ENCODE measurements at places on chromosomes 6 and 20.

DNA sequence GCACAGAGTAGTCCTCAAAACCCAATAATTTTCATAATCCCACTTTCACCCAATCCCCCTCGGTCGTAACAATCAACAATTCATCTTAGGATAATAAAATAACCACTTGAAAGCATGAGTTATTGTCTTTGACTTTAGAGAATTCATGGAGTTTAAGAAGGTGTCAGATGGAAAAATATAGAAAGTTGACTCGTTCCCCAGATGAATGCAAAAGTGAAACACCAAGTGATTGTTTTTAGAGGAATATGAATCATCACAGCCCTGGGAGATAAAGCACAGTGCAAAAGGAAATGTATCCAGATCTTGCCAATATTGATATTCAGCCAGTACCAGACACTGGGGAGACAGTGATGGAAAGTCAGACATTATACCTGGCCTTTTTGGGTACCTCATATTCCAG lies 860.5 kb downstream of the DHX35 start:
- no peak for DNase-seq

DNA sequence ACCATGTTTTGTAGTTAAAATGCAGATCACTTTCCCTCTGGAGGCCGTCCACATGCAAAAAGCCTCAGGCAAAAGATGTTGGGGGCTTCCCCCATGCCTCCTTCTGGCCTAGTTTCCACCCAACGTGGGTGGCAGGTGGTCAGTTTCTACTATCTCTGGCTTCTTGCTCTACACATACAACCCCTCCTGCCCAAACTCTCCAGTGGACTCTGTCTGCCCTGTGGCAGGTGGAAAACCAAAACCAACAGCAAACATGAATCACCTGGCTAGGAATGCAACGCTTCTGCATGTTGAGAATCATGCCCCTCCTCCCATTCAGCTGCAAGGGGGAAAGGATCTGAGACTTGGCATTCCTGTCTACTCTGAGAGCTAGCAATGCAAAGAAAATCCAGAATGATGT lies 94.8 kb downstream of the MBOAT1 start:
- DNase-seq = no peak

DNA sequence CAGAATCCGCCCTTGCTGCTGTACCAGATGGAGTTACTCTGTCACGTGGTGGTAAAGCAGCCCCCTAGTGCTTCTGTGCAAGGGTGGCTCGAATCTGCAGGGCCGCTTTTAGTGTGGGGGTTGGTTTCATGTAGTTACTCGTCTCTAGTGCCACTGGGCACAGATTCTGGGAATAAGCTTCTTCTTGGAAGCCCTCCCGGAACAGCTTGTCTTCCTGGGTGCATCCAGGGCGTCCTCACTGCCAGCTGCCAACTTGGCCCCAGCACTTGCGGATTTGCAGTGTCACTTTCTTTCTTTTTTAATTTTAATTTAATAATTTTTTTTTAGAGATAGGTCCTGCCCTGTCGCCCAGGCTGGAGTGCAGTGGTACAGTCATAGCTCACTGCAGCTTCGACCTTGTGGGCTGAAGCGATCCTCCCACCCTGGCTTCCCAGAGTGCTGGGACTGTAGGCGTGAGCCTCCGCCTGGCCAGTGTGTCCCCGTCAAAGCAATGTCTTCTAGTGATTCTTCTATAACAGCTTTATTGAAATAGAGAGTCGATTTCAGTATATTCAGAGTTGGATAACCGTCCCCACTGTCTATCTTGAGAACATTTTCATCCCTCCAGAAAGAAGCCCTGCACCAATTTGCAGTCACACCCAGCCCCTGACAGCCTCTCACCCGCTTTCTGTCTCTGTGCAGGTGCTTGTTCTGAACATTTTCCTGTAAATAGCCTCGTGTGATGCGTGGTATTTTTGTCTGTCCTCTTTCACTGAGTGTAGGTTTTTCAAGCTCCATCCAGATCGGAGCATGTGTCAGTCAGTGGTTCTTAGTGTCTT lies 25.9 kb downstream of the PYGB start:
- peak; percentile 1 for DNase-seq

GRCh38 chr6:73487473-73487872 lies 25.9 kb downstream of the MTO1 start:
- no peak for DNase-seq

- no peak for DNase-seq
Measured at GRCh38 chr6:32742374-32742773, 1.2 kb downstream of the HLA-DQA2 start.

- DNase-seq = peak; percentile 72
Measured at GRCh38 chr20:64038565-64039292, 2.7 kb downstream of the C20orf204 start.

GRCh38 chr6:20542927-20543602 lies 8.8 kb downstream of the CDKAL1 start:
- no peak for DNase-seq

- no peak for DNase-seq
Measured at GRCh38 chr6:75524322-75524972, 30.8 kb upstream of the FILIP1 start.

- no peak for DNase-seq
Measured at GRCh38 chr6:105501826-105502344, 99.0 kb upstream of the PREP start.

DNA sequence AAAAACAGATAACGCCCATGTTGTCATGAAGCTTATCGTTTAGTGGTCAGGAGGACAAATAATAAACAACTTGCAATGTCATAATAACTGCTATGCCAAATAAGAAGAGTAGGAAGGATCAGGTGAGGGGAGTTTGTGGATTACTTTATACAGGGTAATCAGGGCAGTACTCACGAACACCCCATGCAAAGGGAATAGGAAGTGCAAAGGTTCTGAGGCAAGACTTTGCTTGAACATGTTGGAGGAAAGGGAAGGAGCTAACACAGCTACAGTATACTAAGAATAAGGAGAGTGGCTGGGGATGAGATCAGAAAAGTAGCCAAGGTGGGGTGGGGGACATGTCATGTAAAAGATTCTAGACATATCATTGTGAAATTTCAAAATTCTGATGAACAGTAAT lies 292.0 kb upstream of the RUNX2 start:
- no peak for DNase-seq

DNA sequence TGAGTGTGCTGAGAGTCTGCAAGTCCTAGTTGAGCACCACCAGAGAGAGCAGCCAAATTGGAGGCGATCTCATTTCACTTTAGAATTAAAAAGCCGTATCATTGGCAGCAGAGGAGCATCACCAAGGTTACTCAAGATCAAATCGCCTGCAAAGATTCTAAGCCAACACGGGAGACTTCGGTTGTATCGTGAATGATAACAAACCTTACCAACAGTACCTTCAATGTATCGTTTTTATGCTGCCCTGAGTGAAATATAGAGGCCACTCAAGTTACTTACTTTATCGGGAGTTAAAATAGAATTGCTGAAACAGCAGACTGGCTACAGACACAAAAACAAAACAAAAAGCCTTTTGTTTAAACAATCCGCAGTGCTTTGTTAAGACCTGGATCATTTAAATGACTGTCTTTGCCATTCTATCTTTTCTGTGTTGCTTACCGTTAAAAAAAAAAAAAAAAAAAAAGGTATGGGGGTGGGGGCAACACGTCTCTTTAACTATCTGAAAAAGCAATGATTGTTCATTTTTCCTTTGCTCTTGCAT lies 14.2 kb downstream of the NHSL1 start:
- DNase-seq = no peak

DNA sequence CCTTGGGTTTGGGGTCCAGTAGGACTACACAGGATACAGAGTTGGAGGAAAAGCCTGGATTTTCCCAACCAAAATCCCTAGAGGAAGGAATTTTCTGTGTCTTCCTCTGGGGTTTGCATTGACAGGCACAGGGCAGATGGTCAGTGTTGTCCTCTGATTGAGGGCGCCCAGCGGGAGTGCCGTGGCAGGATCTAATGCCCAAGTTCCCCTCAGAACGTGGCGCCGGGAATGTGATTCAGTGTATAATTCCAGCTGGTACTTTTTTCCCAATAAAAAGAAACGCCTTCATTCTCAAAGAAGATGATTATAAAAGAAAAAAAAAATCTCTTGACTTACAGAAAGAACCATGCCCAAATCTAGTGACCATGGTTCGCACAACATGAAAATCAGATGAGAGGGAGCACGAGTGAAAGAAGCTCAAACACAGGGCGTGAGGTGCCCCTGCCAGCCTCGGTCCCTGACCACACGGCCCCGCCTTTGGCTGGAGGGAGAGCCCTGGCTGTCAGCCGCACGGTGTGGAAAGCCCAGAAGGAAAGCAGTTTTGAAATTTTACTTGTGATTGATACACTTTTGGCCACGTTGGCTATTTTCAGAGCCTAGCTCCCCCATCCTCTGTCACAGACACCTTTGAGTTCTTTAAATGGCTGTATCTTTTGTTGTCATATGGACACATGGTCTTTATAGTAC lies 31.6 kb downstream of the VEGFA start:
- no peak for DNase-seq

DNA sequence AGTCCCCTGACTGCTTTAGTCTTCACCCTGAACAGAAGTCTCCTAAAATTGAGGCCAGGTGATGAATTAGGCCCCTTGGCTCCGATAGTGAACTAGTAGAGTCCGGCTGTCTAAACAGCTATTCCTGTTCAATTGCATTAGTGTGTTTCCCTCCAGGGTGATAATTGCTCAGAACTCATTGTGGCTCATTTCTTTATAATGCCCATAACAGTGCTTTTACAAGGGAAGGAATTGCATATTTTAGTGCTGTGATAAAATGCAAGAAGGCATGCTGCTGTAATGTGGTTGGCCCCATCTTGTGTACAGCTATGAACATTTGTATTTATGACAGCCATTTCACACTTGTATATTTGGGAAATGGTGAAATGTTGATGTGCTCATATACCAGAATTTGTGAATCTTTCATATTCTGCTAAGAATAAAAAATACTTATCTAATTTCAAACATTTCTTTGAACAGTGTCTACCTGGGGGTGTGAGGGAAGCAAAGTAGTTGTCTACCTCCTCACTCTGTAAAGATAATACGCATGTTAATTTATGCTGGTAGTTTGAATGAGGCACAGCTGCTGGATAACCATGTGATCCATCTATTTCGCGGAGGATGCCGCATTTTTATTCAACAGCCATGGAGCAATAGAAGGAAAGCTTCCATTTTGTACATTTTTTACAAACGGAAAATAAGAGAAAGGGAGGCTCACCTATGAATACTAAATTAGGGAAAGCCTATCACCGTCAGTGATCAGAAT lies 451.4 kb downstream of the NKAIN2 start:
- DNase-seq = no peak

- DNase-seq = peak; percentile 72
Measured at GRCh38 chr20:8305449-8305978, 173.4 kb downstream of the PLCB1 start.

- DNase-seq = no peak
Measured at GRCh38 chr6:90008189-90008907, 114.1 kb downstream of the GJA10 start.

DNA sequence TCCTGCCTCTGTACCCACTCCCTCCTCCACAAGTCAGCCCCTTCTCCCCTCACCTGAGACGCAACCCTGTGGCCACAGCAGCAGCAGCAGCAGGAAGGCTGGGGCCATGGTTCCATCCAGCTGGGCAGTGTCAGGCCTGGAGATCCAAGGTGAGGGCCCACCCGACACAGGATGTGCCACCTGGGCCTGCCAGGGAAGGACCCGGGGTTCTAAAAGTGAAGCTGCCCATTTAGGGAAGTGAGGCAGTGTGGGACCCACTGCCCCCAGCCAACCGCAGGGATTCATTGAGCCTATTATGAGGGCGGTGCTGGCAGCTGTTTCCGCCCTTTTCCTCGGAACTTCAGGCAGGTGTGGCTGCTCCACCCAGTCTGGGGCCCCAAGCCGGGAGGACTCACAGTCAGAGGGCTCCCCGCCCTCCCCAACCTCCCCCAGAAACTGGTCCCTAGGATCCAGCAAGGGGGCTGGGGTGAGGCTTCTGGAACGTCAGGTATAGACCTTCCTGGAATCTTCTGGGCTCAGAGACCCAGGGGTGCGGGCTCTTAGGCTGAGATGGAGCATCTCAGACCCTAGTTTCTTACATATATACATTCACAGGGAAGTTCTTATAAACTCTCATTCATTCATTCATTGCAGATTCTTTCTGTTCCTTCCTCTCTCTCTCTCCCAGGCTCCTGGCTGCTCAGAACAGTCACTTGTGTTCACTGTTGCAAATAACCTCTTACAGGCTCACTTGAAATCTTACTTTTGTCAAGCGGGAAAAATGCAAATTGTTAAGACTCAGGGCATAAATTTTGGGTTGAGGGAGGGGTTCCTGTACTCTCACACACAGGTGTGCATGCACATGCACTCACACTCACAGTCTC lies at the start of gene TREML2:
Gene TREML2, minus strand, starts transcription at position 249 of the 863 bp plus-strand sequence. Its CDS starts 141 bp downstream, at position 108.
- DNase-seq = no peak

- no peak for DNase-seq
Measured at GRCh38 chr20:32970973-32971300, 33.3 kb downstream of the SUN5 start.

DNA sequence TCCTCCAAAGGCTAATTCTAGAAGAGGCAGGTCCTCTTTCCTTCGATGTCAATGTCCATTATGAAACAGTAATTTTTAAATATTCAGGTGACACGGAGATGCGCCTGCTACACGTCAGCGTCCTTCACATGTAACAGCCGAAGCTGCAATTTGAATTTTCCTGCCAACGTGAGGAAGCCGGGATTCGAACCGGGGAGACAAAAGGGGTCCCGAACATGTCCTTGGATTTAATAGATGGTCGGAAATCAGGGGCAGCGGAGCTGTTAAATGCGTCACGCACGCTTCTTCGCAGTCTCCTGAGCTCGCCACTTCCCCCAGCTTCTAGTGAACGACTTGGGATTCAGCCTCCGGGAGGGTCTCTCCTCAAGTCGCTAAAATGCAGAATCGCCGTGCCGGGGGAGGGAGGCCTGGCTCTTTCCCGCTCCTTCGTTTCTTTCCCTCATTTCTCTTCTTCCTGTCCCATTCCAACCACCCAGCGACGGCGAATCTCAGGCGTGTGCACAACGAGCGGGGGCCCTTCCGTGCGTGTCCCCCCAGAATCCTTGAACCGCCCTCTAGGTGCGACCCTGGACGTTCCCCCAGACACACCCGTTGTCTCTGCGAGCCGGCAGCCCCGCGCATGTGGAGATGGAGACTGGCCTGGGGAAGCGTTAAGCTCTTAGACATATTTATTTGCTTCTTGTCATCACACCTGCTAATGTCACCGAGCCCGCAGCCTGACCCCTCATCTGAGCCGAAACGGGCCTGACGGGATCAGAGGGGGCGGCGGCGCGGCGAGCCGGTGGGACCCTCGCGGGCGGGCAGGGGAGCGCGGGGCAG lies 1.3 kb upstream of the FOXC1 start:
- no peak for DNase-seq

DNA sequence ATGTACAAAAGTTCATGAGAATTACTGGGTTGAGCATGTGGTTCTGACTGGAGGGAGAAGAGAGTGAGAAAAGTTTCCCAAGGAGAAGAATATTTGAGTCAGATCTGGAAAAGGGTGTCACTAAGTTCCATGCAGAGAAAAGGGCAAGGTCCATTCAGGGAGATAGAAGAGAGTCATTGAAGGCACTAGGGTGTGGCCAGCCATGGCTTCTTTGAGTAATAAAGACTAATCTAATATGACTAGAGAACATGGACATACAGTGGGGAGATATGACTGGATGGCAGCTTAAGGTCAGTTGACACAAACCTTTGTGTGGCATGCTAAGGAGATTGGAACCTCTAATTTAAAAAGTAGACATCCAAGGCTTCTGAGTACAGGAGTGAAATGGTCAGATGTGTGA lies 10.7 kb upstream of the SLC17A4 start:
- no peak for DNase-seq

GRCh38 chr6:121686611-121687023 lies 251.2 kb downstream of the GJA1 start:
- DNase-seq = no peak

- no peak for DNase-seq
Measured at GRCh38 chr6:24195836-24196597, 70.0 kb downstream of the NRSN1 start.

GRCh38 chr6:94350833-94351232 lies 931.5 kb upstream of the EPHA7 start:
- no peak for DNase-seq
